Activated T-cell treated with anti-CD3 and anti-CD28 coated beads, Interleukin-2, amount 50 U/mL, for 24 hours (primary cell): ENCODE measurements at places on chromosomes 4 and X.

GRCh38 chr4:152485726-152486276 lies 50.1 kb downstream of the FBXW7 start:
- no peak for DNase-seq

DNA sequence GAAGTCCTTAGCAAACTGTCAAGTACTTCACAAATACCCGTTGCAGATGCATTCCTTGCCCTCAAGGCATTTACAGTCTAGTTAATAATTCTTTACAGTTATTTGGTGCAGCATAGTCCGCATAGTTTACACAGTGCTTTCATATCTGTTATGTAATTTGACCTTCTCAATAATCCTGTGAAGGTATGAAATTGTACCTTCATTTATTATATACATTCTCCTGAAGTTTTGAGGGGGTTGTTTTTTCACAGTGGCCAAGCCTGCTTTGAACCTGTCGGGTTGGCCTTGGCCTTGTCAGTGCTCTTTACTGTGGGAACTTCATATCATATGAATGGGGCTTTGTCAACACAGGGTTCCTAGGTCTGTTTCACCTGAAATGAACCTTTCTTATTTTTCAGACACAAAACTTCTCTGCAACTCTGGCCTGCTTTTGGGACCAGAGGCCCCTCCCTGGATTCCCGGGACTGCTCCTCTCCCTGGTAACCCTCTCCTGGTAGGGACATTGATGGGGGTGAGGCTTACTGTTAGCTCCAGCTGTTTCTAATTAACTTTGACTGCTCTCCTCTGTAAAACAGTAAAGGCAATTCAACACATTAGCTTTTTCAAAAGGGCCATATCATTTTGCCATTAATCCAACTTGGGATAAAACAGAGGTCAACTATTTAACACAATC lies 9.1 kb downstream of the IGFBP7 start:
- no peak for DNase-seq

- no peak for DNase-seq
Observed at GRCh38 chrX:11244636-11245035, 48.6 kb upstream of the AMELX start.

- no peak for DNase-seq
Observed at GRCh38 chr4:67861513-67861912, 22.3 kb downstream of the TMPRSS11D start.

GRCh38 chrX:40100141-40100536 lies 2.4 kb upstream of the BCOR start:
- DNase-seq, result no peak

- DNase-seq, result peak; percentile 46
Observed at GRCh38 chrX:129980540-129981199, 1.8 kb upstream of the BCORL1 start.

DNA sequence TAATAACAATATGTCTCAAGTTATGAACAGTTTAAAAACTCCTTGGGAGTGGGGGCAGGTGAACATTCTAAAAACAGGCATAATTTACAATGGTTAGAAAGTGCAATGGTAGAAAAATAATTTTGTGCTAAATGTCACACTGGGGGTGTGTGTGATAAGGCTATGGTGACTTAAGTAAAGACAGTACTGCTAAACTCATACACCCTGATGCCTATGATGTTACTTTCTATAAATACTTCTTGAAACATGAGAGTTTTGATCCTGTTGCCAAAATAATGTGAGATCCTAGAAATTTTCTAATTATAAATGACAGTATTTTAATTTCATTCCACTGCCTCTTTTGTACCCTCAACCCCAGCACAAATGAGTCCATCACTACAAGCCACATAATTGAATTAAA lies 144.2 kb downstream of the POLA1 start:
- DNase-seq, result no peak

GRCh38 chr4:121308828-121309227 lies 72.0 kb downstream of the QRFPR start:
- DNase-seq, result no peak

- DNase-seq, result no peak
Observed at GRCh38 chr4:150237110-150237872, 159.0 kb downstream of the DCLK2 start.
